RCC 7860 (cell line): ENCODE measurements at places on chromosomes 5 and 9.

- no peak for DNase-seq
Measured at GRCh38 chr5:56959326-56959725, 7.4 kb upstream of the MIER3 start.

GRCh38 chr5:40831346-40832210, 3.4 kb downstream of the RPL37 start:
- no peak for DNase-seq

DNA sequence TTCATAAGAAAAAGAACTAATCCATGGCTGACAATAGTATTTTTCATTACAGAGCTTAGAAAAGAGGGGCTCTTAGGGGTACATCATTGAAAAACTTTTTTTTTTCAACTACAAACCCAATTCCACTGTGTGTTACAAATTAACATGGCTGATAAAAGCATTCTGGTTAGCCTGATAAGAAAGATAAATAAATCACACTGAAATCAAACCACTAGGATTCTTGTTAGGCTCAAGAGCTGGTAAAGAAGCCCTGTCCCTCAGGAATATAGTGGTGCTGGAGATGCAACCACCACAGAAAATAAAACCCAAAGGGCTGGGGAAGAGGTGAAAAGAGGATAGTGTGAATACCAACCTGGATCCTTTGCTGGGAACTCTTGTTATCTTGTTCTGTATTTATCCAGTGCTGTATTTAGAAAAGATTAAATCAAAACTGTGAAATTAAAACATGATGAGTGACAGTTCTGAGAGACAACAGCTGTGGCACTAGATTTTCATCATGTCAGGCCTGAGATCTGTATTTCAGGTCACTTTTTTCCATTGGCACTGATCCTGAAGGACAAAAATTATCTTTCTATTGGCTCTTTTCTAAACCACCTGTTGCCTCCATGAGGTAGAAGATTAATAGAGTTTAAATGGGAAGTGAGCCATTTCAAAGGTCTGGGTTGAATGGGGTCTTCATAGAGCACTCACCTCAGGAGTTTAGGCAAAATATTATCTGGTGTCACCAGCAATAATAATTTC, 118.6 kb downstream of the ARRDC3 start:
- no peak for DNase-seq

- peak; percentile 11 for DNase-seq
Measured at GRCh38 chr5:154190595-154191304, at the start of gene GALNT10. Gene GALNT10, plus strand, starts transcription at chr5:154190733. Its CDS starts 134 bp downstream, at chr5:154190867.

- DNase-seq: no peak
Measured at GRCh38 chr9:117097761-117098160, 317.1 kb downstream of the ASTN2 start.

GRCh38 chr9:124297915-124298645, 40.3 kb downstream of the NEK6 start:
- no peak for DNase-seq

- peak; percentile 27 for DNase-seq
Measured at GRCh38 chr9:29437526-29437925, 1864.2 kb upstream of the C9orf72 start.
